ENCODE measurements at places on chromosomes 2 and 18. TPM values are rescaled to one million over a fixed set of nuclear protein-coding genes. Genes with fewer than 3 reads are reported as not detected.

DNA sequence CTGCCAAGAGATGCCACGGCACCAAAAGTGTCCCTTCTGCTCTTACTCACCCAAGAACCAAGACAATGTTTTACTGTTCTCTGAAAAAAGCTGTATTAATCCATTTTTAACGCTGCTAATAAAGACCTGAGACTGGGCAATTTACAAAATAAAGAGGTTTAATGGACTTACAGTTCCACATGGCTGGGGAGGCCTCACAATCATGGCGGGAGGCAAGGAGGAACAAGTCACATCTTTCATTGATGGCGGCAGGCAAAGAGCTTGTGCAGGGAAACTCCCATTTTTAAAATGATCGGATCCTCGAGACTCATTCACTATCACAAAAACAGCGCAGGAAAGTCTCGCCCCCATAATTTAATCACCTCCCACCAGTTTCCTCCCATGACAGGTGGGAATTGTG lies 1.9 kb upstream of the STAT1 start:
- no peak for DNase-seq

C2orf66 gene
- 0.71 TPM for polyA plus RNA-seq

IGFBP5 gene
- 156 TPM for polyA plus RNA-seq

- no peak for DNase-seq
Observed at GRCh38 chr2:150468350-150468960, 19.0 kb downstream of the RND3 start.

BUB1 gene
- 10.9 TPM for polyA plus RNA-seq

- DNase-seq, result peak; percentile 12
Observed at GRCh38 chr2:99153921-99154604, 679 bp downstream of the TSGA10 start.

TTR gene
- polyA plus RNA-seq, result 0.19 TPM

DNA sequence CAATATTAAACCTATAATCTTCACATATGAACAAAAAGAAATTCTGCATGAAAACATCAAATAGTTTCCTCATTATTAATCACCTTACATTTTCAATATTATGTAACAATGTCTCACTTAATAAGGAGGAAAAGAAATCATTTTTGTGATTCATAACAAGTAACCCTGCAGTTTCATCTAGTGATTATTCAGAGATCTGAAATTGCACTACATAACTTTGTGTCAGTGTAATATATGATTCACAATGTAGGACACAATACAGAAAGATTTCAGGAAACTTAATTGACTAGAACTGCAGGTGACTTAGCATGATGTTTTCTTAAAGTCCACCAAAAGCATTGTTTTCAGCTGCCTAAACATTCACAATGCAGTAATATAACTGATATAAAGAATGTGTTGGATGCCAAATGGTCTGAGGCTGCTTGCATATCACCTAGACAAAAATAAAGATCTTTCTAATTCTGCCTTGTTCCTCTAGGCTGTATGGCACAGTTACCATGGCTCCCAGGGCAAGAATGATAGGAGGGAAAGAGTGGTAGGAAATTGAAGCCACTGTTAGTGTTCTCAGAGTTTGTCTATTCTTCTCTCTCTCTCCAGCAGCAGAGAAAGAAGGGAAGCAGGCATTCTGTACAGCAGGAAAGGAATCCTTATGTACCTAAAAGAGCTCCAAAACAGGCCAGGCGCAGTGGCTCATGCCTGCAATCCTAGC lies 366.6 kb downstream of the FSIP2 start:
- DNase-seq, result no peak

CCL20 gene
- polyA plus RNA-seq, result not detected

DNA sequence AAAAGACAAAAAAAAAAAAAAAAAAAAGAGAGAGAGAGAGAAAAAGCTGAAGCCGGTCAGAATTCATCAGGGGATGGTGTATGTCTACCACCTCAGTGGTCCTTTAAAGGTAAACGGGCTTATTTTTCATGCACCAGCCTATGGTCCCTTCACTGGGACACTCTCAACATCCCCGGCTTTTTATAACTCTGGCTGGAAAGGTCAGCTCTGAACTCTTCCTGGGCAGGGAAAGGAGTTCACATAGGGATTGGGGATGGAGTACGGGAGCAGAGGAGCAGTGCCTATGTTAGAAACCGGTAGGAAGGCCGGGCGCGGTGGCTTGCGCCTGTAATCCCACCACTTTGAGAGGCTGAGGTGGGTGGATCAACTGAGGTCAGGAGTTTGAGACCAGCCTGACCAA lies 10.3 kb upstream of the MALT1 start:
- no peak for DNase-seq

- no peak for DNase-seq
Observed at GRCh38 chr18:1306641-1307040, 402.0 kb downstream of the ADCYAP1 start.

DNA sequence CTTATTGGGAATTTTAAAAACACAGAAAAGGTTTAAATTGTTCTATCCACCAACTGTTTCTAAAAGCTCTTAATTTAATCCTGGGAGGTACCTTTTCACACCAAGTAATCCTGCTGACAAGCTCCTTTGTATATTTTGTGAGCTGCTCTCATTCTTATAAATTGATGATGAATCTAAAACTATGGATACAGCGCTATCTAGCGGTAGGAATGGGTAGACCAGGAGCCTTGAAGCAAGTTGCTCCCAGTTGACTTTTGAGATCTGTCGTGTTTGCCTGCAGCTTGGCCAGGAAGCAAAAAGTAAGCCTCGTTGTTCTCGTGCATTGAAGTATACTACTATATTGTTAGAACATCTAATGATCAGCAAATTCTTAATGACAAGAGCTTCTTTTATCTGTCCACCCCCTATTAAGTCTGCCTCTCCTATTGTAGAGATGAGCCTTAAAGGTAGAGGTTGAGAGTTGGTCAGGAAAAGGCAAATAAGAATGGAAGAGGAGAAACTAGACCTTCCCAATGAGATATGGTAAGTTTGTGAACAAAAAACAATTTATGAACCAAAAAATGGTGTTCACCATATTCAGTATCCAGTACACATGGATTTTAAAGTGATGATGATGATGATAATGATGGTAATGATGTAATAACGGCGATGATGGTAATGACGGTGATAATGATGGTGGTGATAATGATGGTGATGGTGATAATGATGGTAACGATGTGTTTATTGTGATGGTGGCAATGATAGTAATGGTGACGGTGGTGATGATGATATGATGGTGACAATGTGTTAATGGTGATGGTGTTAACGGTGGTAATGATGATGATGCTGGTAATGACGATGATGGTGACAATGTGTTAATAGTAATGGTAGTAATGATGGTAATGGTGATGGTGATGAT lies 212.1 kb upstream of the NCKAP5 start:
- DNase-seq, result peak; percentile 48

TIMM21 gene
- polyA plus RNA-seq, result 27.6 TPM
